IgD-negative memory B cell (primary cell): ENCODE measurements at places on chromosomes 5 and 9. TPM values are rescaled to one million over a fixed set of nuclear protein-coding genes. Genes with fewer than 3 reads are reported as not detected.

Gene FKTN
- 0.65 TPM for polyA plus RNA-seq

Gene ZNF454
- polyA plus RNA-seq = not detected

Gene IRGM
- polyA plus RNA-seq = not detected

Gene SPAAR
- not detected for polyA plus RNA-seq

Gene C9orf153
- 0.14 TPM for polyA plus RNA-seq

Gene ANXA1
- polyA plus RNA-seq = 10.3 TPM

Gene CYLC2
- not detected for polyA plus RNA-seq

Gene CCDC192
- not detected for polyA plus RNA-seq

Gene ANKRD33B
- 1.5 TPM for polyA plus RNA-seq

Gene MIGA2
- polyA plus RNA-seq = 11.4 TPM

Gene PCDHB2
- not detected for polyA plus RNA-seq

Gene CCNJL
- polyA plus RNA-seq = not detected

Gene SWI5
- polyA plus RNA-seq = 25.4 TPM

Gene F2RL2
- 0.11 TPM for polyA plus RNA-seq

Gene GAPT
- 237 TPM for polyA plus RNA-seq

Gene SLC6A19
- not detected for polyA plus RNA-seq

Gene CD180
- polyA plus RNA-seq = 99.1 TPM

Gene ESM1
- polyA plus RNA-seq = 0.10 TPM

Gene EXOC3
- polyA plus RNA-seq = 25.8 TPM

Gene TMOD1
- polyA plus RNA-seq = 2.8 TPM

Gene NOXA1
- polyA plus RNA-seq = 1.4 TPM

Gene GALNT12
- 0.90 TPM for polyA plus RNA-seq

Gene C5orf58
- not detected for polyA plus RNA-seq

Gene CNTLN
- polyA plus RNA-seq = 0.28 TPM

Gene IGFBPL1
- polyA plus RNA-seq = not detected

Gene CEL
- not detected for polyA plus RNA-seq
